ENCODE measurements at places on chromosomes 7 and 10.

DNA sequence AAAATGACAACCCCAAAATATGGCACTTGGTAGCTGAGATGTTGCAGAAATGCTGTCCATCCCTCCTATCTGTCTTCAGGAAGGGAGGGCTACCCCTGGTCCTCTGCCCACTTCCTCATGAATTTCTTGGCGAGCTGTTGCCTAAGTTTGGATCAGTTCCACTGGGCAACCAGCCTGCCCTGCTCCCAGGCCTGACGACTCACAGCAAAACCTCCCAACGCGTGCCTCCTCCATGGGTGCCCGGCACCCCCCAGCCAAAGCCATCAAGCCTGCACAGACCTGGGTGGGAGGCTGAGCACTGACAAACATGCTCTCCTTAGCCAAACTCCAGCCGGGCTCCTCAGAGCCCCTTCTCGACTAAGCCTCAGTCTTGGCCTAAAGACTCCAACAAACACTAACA is 8.9 kb downstream of the VSTM4 start:
- no peak for DNase-seq

DNA sequence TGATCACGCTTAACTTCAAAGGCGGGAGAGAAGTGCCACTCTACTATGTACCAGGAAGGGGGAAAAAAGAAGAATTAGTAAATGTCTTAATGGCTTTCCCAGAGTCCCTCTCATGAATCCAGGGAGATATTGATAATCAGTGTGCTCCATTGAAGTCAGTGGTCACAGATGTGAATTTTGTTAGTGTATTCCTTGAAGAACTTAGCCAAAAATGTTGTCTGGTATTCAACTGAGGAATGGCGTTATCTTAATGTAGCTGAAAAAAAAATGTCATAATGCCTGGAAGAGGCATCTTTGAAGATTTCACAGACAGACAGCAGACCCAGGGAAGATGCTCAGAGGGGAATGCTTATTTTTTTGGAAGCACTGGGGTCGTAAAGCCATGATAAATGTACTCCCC is 250.4 kb downstream of the WDR11 start:
- no peak for DNase-seq

DNA sequence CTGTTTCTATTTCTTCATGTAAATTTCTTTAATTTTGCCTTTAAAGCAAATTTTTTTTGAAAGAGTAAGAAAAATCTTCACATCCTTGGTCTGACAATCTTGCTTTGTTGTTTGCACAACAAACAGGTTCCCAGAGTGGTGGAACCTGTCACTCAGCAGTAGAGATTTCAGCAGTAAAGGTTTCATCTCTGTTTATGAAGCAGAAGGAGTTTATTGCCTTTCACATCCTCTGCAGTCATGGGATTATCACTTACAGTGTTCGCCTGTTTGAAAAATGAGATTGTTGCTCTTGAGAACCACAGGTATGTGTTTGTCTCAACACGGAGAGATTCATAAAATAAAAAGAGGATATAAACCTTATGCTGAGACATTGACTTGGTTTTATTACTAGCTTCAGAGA is 342.6 kb downstream of the IPMK start:
- no peak for DNase-seq

- DNase-seq: peak; percentile 63
Measured at GRCh38 chr10:69801094-69801433, 642 bp upstream of the COL13A1 start.
